Stimulated activated CD8-positive, alpha-beta memory T cell treated with anti-CD3 and anti-CD28 coated beads, Interleukin-15, amount 100 ng/mL, for 48 hours (primary cell): ENCODE measurements at places on chromosomes 7 and 10.

- DNase-seq, result no peak
Measured at GRCh38 chr7:84123965-84124547, 70.5 kb downstream of the SEMA3A start.

GRCh38 chr7:49638166-49638565, 135.3 kb upstream of the VWC2 start:
- DNase-seq, result no peak

GRCh38 chr7:33243319-33243881, 114.0 kb downstream of the BBS9 start:
- no peak for DNase-seq

DNA sequence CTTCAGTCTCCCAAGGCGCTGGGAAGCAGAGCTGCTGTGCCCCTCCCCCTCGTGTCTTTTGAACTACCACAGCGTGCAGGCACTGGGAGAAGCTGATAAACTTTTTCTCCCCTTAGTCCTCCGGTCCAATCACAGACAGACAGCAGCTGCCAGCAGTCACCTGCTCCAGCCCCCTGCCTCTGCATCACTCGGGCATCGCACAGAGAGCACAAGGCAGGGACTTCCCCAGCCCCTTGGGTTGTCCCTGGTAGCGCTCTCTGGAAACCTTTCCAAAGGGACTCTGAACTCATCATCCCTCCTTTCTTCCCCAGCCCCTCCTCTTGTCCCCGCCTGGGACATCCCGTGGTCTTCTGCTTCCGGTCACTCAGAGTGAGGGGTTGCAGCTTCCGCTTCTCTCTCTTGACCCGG, 1.4 kb upstream of the NEUROG3 start:
- DNase-seq, result no peak

GRCh38 chr7:4233146-4233545, 448.9 kb upstream of the FOXK1 start:
- no peak for DNase-seq

GRCh38 chr7:92177362-92177761, 1.6 kb downstream of the LRRD1 start:
- no peak for DNase-seq

DNA sequence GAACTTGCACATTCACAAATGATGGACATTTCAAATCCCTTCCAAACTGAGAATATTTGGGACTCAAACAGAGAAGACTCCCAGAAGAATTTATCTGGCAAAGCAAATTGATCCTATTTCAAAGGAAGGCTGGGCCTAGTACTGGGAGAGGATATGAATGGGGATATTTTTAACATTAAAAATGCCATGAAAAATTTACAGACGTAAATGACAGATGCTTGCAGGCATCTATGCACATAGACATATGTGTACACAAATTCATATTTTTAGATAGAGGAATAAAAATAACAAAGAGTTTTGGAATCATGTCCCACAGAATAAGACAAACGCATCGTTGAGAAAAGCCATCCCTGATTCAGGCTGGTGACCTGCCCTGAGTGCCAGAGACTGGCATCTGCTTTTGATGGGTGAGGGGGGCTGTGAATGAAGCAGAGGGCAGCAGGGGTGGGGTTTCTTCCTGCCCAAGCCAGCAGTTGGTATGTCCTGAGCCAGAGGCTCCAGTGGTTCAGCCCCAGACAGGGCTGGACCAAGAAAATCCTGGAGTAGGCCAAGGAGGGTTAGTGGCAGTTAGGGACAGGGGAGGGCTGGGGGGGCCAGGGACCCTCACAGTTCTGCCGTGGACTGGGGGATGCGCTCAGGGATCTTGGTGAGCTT, 138.5 kb downstream of the SLIT1 start:
- DNase-seq, result no peak

GRCh38 chr7:147999962-148000361, 590.6 kb upstream of the C7orf33 start:
- no peak for DNase-seq

DNA sequence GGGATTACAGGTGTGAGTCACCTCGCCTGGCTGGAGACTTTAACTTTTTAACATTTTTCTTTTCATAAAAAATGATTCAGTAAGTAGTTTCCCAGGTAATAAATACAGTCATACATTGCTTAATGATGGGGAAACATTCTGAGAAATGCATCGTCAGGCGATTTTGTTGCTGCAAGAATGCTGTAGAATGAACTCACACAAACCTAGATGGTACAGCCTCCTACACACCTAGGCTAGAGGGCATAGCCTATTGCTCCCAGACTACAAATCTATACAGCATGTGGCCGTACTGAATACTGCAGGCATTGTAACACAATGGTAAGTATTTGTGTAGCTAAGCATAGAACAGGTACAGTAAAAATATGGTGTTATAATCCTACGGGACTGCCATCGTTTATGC, 108.5 kb upstream of the SFMBT2 start:
- no peak for DNase-seq

- no peak for DNase-seq
Measured at GRCh38 chr7:97174303-97174702, 56.8 kb downstream of the SDHAF3 start.

GRCh38 chr10:71040343-71040742, 152.0 kb upstream of the PCBD1 start:
- no peak for DNase-seq

- DNase-seq, result no peak
Measured at GRCh38 chr7:131624536-131624935, 68.1 kb upstream of the PODXL start.

GRCh38 chr10:60769406-60769805, 8.9 kb upstream of the CDK1 start:
- no peak for DNase-seq

GRCh38 chr10:132192991-132193665, 6.4 kb downstream of the DPYSL4 start:
- DNase-seq, result no peak

DNA sequence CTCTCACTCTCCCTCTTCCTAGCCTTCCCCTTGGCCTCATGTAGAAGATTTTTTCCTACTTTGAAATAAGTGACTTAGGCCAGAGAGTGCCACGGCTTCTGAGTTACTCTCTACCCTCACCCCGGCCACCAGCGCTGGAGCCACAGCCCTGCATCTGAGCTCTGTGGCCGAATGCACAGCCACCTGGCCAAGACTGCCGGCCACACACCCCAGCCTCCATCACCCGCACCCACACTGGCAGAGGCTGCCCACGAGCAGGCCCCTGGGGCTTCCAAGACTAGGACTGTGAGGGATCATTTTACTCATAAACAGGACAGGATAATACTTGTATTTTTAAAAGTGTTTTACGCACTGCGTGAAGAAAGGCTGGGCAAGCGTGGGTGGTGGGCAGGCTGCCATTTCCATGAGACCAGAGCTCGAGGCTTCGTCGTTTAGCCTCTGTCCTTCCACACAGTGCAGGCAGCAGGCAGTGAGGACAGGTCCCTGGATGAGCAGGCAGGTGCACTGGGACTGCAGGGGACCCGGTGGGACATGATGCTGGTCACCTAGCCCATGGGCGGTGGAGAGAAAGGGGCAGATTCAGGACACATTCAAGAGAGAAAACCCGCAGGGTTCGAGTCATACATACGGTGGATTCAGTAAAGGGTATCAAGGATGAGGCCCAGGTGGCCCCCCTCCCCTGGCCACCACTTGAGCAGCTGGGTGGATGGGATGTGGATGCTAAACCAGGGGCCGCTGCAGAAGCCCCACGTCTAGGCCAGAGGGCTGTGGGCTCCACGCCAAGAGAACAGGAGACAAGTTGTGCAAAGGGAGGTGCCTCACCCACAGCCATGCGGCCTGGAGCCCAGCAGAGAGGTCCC, 35.5 kb upstream of the RNF32 start:
- no peak for DNase-seq

DNA sequence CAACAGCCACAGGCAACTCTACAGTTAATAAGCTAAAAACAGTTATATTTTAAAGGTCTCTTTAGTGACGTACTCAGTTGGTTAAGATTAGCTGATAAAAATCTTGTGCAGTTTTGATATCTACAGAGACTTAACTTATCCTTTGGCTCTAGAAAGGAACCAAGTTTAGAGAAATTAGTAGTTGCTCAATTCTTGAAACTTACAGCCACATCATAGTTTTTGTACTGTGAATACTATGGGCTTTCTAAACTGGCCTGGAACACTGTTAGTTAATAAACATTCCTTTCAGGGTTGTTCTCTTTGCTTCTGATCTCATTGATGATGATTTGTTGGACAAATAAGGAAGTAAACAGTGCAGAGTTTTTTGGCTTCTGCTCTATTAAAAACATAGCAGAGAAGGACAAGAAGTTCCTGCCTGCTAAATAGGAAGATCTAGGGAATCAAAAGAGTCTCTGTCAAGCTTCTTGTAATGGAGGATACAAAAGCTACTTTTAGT, 73.1 kb downstream of the MKLN1 start:
- DNase-seq, result no peak
